ENCODE measurements at places on chromosomes 16 and 17. TPM values are rescaled to one million over a fixed set of nuclear protein-coding genes. Genes with fewer than 3 reads are reported as not detected.

Gene TNFRSF17
- not detected for total RNA-seq

Gene HCFC1R1
- 68.5 TPM for total RNA-seq

Gene TP53TG3D
- not detected for total RNA-seq

Gene MPV17L
- total RNA-seq: 3.1 TPM

Gene CORO1A
- total RNA-seq: 8.9 TPM

Gene OSGIN1
- 2.3 TPM for total RNA-seq

Gene RFWD3
- total RNA-seq: 32.7 TPM

- no peak overlapping the region for H3K27ac ChIP-seq
- H3K27me3 ChIP-seq: peaks cover 11% of the 10 kb centered on the region
- H3K36me3 ChIP-seq: no peaks in the 10 kb centered on the region
Measured at GRCh38 chr16:31698901-31699300, 171.2 kb downstream of the AHSP start.

GRCh38 chr17:64158831-64159590 is 29.1 kb upstream of the ERN1 start:
- H3K27me3 ChIP-seq: no peaks in the 10 kb centered on the region
- peak overlapping the region; percentile 94 for H3K27ac ChIP-seq
- no peaks in the 10 kb centered on the region for H3K36me3 ChIP-seq
- H3K4me3 ChIP-seq: peak overlapping the region; percentile 41
- peak; percentile 67 for DNase-seq

GRCh38 chr16:59146140-59146539 is 412.0 kb upstream of the GOT2 start:
- peaks cover 11% of the 10 kb centered on the region for H3K27me3 ChIP-seq
- no peaks in the 10 kb centered on the region for H3K4me1 ChIP-seq
- no peak overlapping the region for H3K27ac ChIP-seq
- H3K36me3 ChIP-seq: no peaks in the 10 kb centered on the region
- no peak for DNase-seq

DNA sequence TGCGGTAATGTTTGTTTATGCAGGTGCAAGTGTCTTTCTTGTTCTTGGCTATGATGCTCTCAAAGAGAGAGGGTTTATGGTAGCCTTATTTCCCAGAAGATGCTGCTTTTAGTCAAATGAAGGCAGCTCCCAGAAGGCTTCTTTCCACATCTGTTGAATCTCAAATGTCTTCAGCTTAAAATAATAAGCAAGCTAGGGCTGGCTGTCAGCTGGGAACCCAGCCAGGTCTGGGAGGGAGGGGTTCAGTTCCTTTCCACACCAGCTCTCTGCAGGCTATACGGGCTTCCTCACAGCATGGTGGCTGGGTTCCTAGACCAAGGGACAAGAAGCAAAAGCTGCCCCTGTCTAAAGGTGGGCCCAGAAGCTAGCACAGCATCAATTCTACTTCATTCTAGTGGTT is 47.4 kb upstream of the ATF7IP2 start:
- DNase-seq: no peak
- H3K4me3 ChIP-seq: no peak overlapping the region
- no peaks in the 10 kb centered on the region for H3K27me3 ChIP-seq
- peaks cover 11% of the 10 kb centered on the region for H3K4me1 ChIP-seq
- peaks cover 18% of the 10 kb centered on the region for H3K36me3 ChIP-seq

- H3K4me1 ChIP-seq: peaks cover 16% of the 10 kb centered on the region
- H3K27me3 ChIP-seq: peaks cover 40% of the 10 kb centered on the region
- H3K27ac ChIP-seq: no peak overlapping the region
- H3K4me3 ChIP-seq: no peak overlapping the region
- no peak for DNase-seq
Measured at GRCh38 chr17:66971264-66971663, 6.8 kb downstream of the CACNG4 start.

DNA sequence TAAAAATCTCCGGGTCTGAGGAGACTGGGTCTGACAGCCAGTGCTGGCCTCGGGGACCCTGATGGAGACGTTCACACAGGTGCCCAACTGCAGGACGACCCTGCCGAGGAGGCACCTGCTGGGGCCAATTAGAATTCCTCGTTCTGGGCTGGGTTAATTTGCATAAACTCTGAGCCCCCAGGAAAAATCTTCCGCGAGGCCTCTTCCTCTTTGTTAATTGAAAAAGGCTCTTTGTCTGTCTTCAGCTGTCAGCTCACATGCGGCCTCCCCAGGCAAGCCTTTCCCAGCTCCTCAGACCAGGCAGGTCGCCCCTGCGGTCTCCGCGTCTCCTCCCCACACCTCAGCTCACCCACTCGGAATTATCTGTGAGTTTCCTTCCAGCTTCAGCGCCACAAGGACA is 400.2 kb downstream of the SEC14L1 start:
- H3K4me1 ChIP-seq: peaks cover 28% of the 10 kb centered on the region
- DNase-seq: no peak
- peak overlapping the region; percentile 5 for H3K4me3 ChIP-seq
- H3K36me3 ChIP-seq: no peaks in the 10 kb centered on the region

DNA sequence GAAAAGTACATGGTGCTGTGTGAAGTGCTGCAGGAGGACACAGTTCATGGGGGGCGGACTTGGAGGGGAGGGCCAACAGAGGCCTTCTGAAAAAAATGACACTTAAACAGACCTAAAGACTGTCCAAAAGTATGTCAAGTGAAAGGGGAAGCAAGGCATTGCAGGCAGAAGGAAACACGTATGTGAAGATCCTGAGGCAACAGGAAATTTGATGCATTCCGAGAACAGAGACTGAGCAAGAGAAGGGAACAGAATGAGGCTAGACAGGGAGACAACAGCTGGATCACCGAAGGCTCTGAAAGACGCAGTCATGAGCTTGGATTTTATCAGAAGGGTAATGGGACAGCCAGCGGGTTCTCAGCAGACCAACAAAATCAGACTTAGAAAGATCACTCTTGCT is 1.1 kb downstream of the IFT20 start:
- no peaks in the 10 kb centered on the region for H3K27me3 ChIP-seq
- peaks cover 31% of the 10 kb centered on the region for H3K4me1 ChIP-seq
- peak overlapping the region; percentile 99 for H3K4me3 ChIP-seq
- H3K36me3 ChIP-seq: no peaks in the 10 kb centered on the region

GRCh38 chr16:3754081-3754703 is 36.9 kb upstream of the TRAP1 start:
- no peak for DNase-seq
- peaks cover 41% of the 10 kb centered on the region for H3K36me3 ChIP-seq
- no peaks in the 10 kb centered on the region for H3K4me1 ChIP-seq
- no peaks in the 10 kb centered on the region for H3K27me3 ChIP-seq
- H3K4me3 ChIP-seq: no peak overlapping the region
- peak overlapping the region; percentile 59 for H3K27ac ChIP-seq

DNA sequence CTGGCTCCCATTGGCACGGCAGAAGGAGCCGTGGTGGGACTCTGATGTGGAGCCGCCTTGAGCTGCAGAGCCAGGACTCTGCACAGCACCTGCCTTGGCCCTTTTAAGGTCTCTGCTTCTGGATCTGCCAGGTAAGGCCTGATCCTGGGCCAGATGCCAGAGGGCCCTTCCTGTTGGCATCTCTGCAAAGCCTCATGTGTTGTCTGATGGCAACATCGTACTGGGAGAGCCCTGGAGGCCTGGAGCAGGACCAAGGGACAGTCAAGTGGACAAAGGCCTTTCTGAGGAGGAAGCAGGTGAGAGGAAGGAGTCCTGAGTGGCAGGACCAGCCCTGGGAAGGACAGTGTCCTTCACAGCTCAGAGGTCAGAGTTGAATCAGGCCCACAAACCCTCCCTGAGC is 26.1 kb downstream of the SOCS1 start:
- H3K36me3 ChIP-seq: no peaks in the 10 kb centered on the region
- H3K27ac ChIP-seq: no peak overlapping the region
- DNase-seq: no peak
- H3K4me1 ChIP-seq: no peaks in the 10 kb centered on the region
- H3K27me3 ChIP-seq: no peaks in the 10 kb centered on the region
- no peak overlapping the region for H3K4me3 ChIP-seq

- peak overlapping the region; percentile 78 for H3K27ac ChIP-seq
- no peaks in the 10 kb centered on the region for H3K27me3 ChIP-seq
- no peak for DNase-seq
- peaks cover 2% of the 10 kb centered on the region for H3K36me3 ChIP-seq
Measured at GRCh38 chr16:57508035-57508425, 21.7 kb upstream of the DOK4 start.

GRCh38 chr17:81940538-81941483 is 3.7 kb upstream of the PYCR1 start:
- DNase-seq: no peak
- no peak overlapping the region for H3K27ac ChIP-seq
- H3K4me1 ChIP-seq: peaks cover 12% of the 10 kb centered on the region
- H3K27me3 ChIP-seq: peaks cover 17% of the 10 kb centered on the region

GRCh38 chr17:31688701-31689100 is 170.3 kb downstream of the COPRS start:
- no peaks in the 10 kb centered on the region for H3K36me3 ChIP-seq
- no peak overlapping the region for H3K27ac ChIP-seq

- H3K4me3 ChIP-seq: no peak overlapping the region
- peaks cover 16% of the 10 kb centered on the region for H3K36me3 ChIP-seq
- H3K27me3 ChIP-seq: no peaks in the 10 kb centered on the region
- peaks cover 6% of the 10 kb centered on the region for H3K4me1 ChIP-seq
- no peak overlapping the region for H3K27ac ChIP-seq
Measured at GRCh38 chr16:16005721-16006120, 56.3 kb downstream of the ABCC1 start.

DNA sequence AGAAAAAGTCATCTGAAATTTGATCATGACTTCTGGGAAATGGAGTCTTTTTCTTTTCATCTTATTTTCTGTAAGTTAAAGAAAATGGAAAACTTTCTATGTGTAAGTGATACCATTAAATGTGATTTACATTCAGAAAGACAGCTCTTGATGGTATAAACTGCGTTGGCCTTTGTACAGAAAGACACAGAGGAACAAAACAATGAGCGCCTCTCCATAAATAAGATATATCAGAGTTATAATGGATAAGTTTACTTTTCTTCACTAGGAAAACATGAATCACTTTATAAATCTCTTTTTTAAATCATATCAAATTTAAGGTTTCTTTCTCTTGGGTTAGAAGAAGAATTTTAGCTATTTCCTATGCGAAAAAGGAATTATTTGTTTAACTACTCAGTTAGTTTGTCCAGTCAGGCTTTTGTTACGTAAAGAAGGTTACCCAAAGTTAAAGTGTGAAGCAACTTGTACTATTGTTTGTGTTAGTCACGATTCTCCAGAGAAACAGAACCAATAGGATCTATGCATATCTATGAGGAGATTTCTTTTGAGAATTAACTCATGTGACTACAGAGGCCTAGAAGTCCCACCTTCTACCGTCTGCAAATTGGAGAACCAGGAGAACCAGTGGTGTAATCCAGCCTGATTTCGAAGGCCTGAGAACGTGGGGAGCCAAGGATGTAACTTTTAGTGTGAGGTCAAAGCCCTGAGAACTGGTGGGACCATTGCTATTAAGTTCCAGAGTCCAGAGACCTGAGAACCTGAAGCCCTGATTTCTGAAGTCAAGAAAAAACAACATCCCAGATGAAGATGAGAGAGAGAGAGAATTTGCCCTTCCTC is 295.4 kb upstream of the KCNJ16 start:
- H3K27me3 ChIP-seq: no peaks in the 10 kb centered on the region
- H3K4me3 ChIP-seq: no peak overlapping the region
- H3K4me1 ChIP-seq: peaks cover 8% of the 10 kb centered on the region
- H3K27ac ChIP-seq: no peak overlapping the region
- DNase-seq: no peak

DNA sequence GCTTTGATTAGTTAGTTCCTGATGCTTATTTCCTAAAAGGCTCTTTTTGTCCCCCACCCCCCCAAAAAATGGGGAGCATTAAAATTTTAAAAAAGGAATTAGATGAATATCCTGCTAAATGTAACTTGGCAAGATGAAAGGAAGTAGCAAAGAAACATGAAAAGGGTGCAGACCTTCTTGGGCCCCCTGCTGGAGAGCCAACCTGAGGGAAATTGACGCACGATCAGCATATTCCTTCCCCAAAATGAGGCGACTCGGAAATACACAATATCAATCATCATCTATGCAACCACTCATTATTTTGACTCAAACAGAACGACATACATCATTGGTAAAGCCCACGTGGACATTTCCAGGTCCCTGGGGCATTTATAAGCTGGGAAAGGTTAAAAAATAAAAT is 59.7 kb downstream of the GRIN2A start:
- peak; percentile 41 for DNase-seq
- H3K4me3 ChIP-seq: no peak overlapping the region
- peaks cover 34% of the 10 kb centered on the region for H3K27me3 ChIP-seq
- peaks cover 18% of the 10 kb centered on the region for H3K4me1 ChIP-seq
- no peak overlapping the region for H3K27ac ChIP-seq
- no peaks in the 10 kb centered on the region for H3K36me3 ChIP-seq

DNA sequence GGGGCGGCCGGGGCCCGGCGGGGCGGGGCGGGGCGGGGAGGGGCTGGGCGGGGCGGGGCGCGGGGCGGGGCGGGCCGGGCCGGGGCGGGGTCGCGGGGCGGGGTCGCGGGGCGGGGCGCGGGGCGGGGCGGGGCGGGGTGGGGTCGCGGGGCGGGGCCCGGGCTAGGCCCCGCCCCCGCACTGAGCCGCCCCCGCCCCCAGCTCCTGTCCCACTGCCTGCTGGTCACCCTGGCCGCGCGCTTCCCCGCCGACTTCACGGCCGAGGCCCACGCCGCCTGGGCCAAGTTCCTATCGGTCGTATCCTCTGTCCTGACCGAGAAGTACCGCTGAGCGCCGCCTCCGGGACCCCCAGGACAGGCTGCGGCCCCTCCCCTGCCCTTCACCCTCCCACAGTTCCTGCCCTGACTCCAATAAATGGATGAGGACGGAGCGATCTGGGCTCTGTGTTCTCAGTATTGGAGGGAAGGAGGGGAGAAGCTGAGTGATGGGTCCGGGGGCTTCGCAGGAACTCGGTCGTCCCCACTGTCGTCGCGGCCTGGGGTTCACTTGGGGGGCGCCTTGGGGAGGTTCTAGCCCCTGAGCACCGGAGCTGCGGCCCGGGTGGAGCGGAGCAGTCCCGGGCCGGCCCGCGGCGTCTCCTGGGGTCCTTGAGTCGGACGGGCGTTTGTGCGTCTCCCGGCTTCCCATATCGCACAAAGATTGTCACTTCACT is 795 bp upstream of the HBM start:
- no peaks in the 10 kb centered on the region for H3K36me3 ChIP-seq
- H3K4me1 ChIP-seq: no peaks in the 10 kb centered on the region
- DNase-seq: no peak
- H3K4me3 ChIP-seq: peak overlapping the region; percentile 15
- peaks cover 75% of the 10 kb centered on the region for H3K27me3 ChIP-seq

DNA sequence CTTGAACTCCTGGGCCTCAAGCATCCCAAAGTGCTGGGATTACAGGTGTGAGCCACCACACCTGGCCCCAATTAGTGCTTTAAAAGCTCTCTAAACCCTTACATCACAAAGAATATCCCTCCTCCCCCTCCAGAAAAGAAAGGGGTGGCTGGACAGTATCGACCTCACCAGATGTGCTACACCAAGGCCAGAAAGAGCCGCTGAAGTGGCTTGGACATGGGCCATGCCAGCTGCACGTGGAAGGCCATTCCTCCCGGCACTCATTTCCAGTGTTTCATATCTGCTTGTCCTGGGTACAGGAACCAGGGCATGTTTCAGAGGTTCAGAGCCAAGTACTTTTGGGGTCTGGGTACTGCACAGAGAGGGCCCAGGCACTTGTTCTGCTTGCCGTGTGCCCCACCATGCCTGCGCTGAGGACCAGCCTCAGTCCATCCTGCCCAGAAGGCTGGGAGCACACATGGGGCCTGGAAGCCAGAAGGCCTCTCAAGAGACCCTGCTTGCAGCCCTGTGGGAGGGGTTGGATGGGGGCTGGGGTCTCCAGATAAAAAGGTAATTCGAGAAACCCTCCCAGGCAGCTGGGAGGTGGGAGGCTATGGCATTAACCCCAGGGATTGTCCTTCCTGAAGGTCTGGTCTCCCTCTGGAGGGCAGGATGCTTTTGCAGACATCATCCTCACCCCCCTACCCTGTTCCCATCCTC is 3.5 kb upstream of the SRRM2 start:
- no peak overlapping the region for H3K4me3 ChIP-seq
- H3K36me3 ChIP-seq: no peaks in the 10 kb centered on the region
- H3K27ac ChIP-seq: no peak overlapping the region
- no peaks in the 10 kb centered on the region for H3K27me3 ChIP-seq
- H3K4me1 ChIP-seq: peaks cover 18% of the 10 kb centered on the region
